ENCODE measurements at places on chromosomes 4 and X.

DNA sequence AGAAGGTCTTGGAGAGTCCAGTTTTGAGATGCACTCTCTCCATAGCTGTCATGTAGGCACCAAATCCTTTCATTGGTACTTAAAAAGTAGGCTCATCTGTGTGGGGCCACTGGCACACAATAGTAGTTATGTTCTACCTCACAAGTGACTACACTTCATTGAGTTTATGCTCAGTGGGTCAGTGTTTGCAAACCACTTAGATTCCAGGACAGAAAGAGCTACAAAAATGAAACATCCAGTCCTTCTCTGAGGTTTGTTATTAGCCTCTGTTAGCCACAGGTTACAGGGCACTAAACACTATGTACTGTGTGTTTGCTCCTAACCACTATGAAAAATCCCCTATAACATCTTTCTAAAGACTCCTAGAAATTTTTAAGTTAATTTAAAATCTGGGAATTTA, 13.8 kb downstream of the RAB28 start:
- no peak overlapping the region for H3K4me3 ChIP-seq
- H3K36me3 ChIP-seq, result no peaks in the 10 kb centered on the region
- no peaks in the 10 kb centered on the region for H3K4me1 ChIP-seq
- no peak for DNase-seq

DNA sequence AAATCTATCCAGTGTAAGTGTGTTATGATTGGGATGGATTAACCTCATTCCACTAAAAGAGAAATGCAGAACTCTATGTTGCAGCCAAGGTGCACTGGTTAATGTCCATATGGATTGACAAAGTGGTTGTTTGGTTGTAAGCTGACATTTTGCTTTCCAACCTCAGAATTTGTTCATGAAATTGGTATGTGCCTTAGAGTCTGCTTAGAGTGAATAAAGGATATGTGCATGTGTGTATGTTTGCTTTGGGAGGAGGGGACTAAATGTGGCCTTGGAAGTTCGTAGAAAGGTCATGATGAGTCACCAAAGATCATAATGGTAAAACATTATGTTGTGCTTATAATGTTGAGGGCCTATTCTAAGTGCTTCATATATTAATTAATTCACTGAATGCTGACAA, 44.1 kb upstream of the MBNL3 start:
- no peaks in the 10 kb centered on the region for H3K36me3 ChIP-seq
- no peak overlapping the region for H3K27ac ChIP-seq
- H3K27me3 ChIP-seq, result no peaks in the 10 kb centered on the region
- DNase-seq, result no peak
- H3K4me1 ChIP-seq, result no peaks in the 10 kb centered on the region

DNA sequence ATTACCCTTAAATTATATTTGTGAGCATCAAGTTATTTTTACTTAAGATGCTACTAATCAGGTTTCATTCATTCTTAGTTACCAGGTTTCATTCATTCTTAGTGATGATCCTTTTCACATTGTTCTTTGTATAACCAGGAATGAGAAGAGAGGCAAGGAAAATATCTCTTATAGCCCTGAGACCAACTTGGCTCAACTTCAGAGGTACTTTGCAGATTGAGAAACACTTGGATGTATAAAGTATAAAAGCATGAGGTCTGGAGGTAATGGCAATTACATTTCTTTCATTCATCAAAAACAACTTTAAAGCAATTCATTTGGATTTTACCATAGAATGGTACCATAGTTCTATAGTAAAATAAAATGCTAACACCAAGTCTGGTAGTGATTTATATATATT, 231.0 kb downstream of the PRDM5 start:
- no peak overlapping the region for H3K4me3 ChIP-seq
- H3K4me1 ChIP-seq, result no peaks in the 10 kb centered on the region
- no peak for DNase-seq
- no peaks in the 10 kb centered on the region for H3K27me3 ChIP-seq
- no peaks in the 10 kb centered on the region for H3K36me3 ChIP-seq
- no peak overlapping the region for H3K27ac ChIP-seq

DNA sequence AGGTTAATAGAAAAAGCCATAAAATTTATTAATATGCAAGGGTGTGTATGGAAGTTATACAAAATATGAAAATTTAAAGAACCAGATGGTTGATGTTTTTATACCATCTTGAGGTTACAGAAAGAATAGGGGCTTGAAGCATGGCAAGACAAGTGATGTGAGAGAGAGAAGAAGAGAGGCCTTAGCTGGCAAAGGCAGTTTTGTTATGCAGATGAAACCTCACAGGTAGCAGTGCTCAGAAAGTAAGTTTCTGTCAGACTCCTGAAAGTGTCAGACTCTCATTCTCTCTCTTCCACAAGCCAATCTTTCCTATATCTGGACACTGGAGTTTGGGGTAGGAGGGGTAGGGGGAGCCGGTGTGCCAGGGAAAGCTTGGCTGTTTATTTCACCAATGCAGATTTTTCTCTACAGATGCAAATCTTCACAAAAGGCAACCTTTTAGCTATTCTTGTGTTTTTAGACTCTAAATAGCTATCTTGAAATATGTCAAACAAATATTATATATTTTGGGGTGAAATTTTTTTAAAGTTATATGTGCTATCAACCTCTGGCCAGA, 124.5 kb downstream of the CFAP299 start:
- no peak overlapping the region for H3K27ac ChIP-seq
- no peaks in the 10 kb centered on the region for H3K36me3 ChIP-seq
- DNase-seq, result no peak
- H3K27me3 ChIP-seq, result no peaks in the 10 kb centered on the region

- no peak for DNase-seq
- H3K4me3 ChIP-seq, result no peak overlapping the region
- no peak overlapping the region for H3K27ac ChIP-seq
- H3K36me3 ChIP-seq, result no peaks in the 10 kb centered on the region
- H3K27me3 ChIP-seq, result no peaks in the 10 kb centered on the region
Observed at GRCh38 chr4:150136481-150136880, 58.2 kb downstream of the DCLK2 start.

DNA sequence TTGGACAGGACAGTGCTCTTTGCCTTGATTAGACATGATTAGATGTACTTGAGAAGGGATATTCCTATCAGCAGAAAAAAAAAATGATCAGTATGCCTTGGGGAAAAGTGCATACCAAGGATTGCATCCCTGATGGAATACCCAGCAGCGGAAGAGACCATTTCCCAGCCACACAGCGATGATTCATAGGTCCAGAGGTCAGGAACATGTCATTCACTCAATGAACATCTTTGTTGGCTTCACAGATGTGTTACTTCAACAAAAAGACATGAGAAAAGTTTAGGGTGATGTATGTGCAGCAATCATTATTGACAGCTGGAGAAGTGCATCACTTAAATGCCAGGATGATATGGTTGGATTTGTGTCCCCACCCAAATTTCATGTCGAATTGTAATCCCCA, 293.5 kb downstream of the ZNF674 start:
- H3K4me3 ChIP-seq, result no peak overlapping the region
- H3K36me3 ChIP-seq, result no peaks in the 10 kb centered on the region
- H3K4me1 ChIP-seq, result no peaks in the 10 kb centered on the region
- H3K27ac ChIP-seq, result no peak overlapping the region

DNA sequence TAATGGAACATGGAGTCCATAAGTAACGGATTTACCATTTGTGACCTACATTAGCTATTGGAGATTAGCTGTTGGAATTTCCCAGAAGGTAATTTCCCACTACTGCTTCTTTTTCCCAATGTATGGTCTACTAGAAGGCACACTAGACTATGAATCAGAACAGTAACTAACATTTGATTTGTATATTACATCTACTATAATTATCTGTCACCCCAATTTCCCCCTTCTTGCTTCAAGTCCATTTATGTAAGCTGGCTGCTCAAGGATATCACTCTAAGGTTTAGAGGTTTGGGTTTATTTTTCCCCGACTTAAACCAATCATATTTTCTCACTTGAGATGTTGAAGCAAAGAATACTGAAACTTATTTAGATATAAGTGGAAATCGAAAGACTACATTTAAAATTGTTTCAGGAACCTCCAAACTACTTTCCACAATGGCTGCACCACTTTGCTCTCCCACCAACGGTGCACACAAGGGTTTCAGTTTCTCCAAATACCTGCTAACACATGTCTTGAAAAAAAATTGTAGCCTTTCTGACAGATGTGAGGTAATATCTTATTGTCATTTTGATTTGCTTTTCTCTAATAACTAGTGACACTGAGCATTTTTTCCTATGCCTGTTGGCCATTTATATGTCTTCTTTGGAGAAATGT, 33.3 kb upstream of the H2AZ1 start:
- no peaks in the 10 kb centered on the region for H3K4me1 ChIP-seq
- H3K27ac ChIP-seq, result no peak overlapping the region
- no peak overlapping the region for H3K4me3 ChIP-seq
- H3K36me3 ChIP-seq, result no peaks in the 10 kb centered on the region
- no peaks in the 10 kb centered on the region for H3K27me3 ChIP-seq
- no peak for DNase-seq

DNA sequence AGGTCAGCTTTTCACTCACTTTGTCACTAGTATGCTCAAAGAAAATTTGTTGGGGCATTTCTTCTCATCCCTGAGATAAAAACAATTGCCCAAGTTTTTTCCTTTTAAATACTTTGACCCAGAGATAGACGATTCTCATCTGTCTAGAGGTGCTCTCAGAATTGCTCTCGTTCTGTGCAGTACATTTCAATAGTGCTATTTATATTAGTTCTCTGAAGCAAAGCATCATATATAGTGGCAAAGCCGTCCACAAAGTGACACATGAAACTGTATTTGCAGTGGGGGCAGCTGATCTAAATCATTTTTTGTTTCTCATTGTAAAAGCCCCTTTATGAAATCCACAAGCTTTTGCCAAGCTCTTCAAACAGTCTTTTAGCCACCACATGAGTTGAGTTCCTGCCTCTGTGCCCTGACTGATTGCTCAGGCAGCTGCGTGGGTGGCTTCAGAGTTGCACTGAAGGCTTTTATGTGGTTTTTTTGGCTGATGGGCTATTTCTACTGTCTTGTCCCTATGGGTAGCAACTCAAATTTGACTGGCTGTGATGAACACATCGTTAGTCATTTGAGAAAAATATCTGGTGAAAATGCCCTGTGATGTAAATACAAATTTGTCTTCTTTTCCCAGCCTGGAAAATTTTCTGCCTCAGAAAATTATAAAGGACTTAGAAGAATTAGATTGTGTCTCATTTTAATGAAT, 119.1 kb upstream of the OTUD4 start:
- H3K36me3 ChIP-seq, result no peaks in the 10 kb centered on the region
- H3K4me1 ChIP-seq, result peaks cover 4% of the 10 kb centered on the region
- no peak overlapping the region for H3K27ac ChIP-seq
- peak; percentile 37 for DNase-seq
- no peaks in the 10 kb centered on the region for H3K27me3 ChIP-seq
- no peak overlapping the region for H3K4me3 ChIP-seq

- DNase-seq, result no peak
- no peak overlapping the region for H3K4me3 ChIP-seq
- H3K36me3 ChIP-seq, result no peaks in the 10 kb centered on the region
- H3K4me1 ChIP-seq, result no peaks in the 10 kb centered on the region
- H3K27me3 ChIP-seq, result no peaks in the 10 kb centered on the region
- no peak overlapping the region for H3K27ac ChIP-seq
Observed at GRCh38 chr4:47566969-47567368, 81.9 kb downstream of the ATP10D start.

DNA sequence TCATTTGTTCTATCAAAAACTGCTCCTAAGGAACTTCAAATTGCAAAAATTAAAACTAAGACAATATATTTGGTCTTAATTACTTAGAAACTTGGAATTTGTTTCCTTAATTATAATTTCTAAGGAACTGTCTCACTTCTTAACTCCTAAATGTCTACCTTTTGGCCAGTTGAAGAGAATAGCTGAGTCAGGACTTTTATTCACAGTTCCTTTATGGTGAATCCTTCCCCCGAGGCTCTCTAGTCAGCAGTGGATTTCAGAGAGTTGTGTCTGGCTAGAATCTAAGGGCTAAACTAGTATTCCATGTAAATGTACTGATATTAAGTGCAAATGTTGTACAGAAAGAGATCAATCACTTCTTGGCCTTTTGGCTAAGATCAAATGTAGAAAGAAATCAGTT, 69.3 kb downstream of the AMMECR1 start:
- no peaks in the 10 kb centered on the region for H3K27me3 ChIP-seq
- no peak for DNase-seq
- no peaks in the 10 kb centered on the region for H3K4me1 ChIP-seq
- H3K36me3 ChIP-seq, result no peaks in the 10 kb centered on the region

DNA sequence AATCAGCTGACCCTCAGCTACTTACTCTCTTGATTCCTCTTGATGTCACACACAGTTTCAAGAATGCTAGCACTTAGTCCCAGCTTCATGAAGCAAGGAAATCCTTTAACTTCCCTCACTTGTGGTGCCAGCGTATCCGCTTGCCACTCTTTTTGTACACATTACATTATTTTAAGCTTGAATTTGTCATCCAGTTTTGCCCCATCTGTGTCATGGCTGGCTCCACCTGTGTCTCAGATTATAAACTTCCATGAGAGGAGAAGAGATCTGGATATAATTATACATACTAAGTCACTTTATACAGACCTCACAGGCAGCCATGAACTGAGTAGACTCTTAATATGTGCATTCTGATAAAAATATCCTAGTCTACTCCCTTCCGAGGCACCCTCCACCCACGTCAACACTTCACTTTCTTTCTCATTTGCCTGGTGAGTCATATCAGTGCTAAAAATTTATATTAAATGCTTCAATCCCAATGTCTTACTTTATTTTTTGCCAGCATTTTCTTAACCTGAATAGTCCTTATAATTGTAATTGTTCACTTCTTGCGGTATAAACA, 35.1 kb downstream of the GABRA2 start:
- H3K27ac ChIP-seq, result no peak overlapping the region
- H3K4me3 ChIP-seq, result no peak overlapping the region
- DNase-seq, result no peak

DNA sequence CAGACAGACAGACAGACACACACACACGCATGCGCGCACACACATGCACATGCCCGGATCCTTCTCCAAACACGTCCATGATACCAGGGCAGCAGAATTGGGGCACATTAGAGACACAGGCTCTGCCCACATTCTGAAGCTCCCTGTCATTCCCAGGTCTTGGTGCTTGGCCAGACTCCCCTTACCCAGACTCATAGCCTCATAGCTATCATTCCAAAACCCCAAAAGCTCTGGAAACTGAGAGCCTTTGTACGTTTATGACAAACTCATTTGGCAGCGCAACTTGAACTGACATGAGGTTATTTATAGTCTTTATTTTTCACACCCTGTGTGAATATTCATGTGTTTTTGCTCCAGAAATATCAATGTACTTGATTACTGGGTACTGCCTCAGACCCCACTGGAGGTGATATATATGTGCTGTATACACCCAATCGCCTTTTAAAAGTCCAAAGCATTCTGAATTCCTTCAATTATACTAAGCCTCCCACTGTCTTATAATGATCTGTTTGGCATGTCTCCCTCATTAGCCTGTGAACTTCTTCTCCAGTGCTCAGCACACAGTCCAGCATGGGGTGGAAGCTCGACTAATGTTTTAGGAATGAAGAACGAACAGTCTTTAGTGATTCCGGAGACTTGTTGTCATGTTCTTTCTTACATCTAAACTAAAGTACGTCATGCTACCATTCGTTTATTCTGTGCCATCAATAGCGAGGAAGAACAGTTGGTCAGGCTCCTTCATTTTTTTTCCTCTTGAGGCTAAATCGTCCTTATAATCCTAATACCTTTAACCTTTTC, 45.0 kb downstream of the RTL9 start:
- H3K4me3 ChIP-seq, result no peak overlapping the region
- no peaks in the 10 kb centered on the region for H3K36me3 ChIP-seq
- no peaks in the 10 kb centered on the region for H3K27me3 ChIP-seq

- peak overlapping the region; percentile 51 for H3K27ac ChIP-seq
- DNase-seq, result no peak
- no peaks in the 10 kb centered on the region for H3K36me3 ChIP-seq
- no peaks in the 10 kb centered on the region for H3K27me3 ChIP-seq
- no peaks in the 10 kb centered on the region for H3K4me1 ChIP-seq
Observed at GRCh38 chr4:57042711-57043169, 64.0 kb downstream of the POLR2B start.

Data from thymus (tissue), 14 donors.